ENCODE measurements at places on chromosomes 2 and 18.

GRCh38 chr2:42510608-42511243 lies 16.9 kb upstream of the KCNG3 start:
- DNase-seq = no peak

GRCh38 chr18:2303517-2304238 lies 267.6 kb downstream of the METTL4 start:
- DNase-seq = no peak

- no peak for DNase-seq
Measured at GRCh38 chr2:143717536-143718168, 588.4 kb downstream of the ARHGAP15 start.

DNA sequence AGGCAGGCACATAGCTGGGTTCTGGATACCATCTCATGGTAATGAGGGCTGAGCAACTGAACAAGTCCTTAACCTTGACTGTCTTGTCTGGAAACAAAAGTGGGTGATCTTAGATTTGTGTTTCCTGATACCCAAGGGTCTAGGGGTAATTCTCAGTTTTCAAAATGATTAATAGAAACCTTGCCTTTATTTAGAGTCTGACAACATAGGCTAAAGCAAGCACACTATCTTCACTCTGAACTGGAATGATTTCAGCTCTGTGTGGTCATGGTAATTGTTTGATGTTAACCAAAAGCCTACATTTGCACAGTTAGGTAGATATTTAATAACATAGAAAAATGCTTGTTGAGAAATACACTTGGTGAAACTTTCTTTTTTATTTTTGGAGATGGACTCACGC lies 6.8 kb upstream of the LAMA3 start:
- no peak for DNase-seq

DNA sequence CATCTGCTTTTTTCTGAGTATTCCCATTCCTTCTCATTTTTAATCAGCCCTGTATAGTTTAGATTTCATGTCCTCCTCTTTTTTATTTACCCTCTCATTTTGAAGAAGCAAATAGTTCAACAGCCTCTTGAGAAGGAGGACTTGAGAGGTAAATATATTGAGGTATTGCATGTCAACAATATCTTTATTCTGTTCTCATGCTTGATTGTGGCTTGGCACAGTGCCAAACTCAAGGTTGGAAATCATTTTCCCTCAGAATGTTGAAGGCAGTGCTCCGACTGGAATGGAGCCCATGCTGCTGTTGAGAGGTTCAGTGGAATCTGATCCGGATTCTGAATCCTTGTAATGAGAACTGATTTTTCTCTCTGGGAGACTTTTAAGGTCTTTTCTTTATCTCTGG lies 31.0 kb upstream of the GALNT3 start:
- peak; percentile 92 for DNase-seq

DNA sequence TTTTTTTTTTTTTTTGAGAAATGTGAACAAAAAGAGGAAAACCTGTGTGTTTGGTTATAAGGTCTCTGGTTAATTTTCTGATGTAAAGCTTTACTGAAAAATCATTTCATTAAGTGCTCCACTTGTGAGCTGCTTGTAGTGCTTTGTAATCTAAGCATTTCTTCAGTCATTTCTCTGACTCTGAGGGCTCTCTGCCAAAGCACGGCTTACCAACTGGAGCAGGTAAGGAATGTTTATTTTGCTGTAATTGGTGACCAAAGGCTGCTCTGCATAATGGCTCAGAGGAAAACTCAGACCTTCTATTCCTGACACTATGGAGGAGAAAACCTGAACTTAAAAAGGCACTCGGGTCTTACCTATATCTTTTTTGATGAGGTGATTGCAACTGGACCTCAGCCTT lies 848.8 kb downstream of the MBD2 start:
- DNase-seq = no peak

GRCh38 chr2:19552270-19552669 lies 193.8 kb upstream of the OSR1 start:
- DNase-seq = no peak

DNA sequence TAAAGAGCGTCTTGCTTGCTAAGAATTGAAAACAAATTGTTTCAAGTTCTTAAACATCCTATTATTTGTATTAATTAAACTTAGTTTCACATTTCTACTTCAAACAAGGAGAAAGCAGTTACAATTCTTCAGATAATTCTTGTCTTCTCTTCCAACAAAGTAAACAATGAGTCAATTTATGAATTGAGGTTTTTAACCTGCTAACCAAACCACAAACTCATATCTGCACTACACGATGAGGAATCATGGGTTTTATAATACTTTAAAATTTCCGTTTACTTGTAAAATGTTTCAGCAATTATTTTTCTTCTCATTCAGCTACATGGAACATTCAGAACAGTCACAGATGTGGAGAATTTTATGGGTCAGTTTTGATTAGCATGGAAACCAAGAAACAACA lies 114.2 kb downstream of the SPIRE1 start:
- DNase-seq = no peak

DNA sequence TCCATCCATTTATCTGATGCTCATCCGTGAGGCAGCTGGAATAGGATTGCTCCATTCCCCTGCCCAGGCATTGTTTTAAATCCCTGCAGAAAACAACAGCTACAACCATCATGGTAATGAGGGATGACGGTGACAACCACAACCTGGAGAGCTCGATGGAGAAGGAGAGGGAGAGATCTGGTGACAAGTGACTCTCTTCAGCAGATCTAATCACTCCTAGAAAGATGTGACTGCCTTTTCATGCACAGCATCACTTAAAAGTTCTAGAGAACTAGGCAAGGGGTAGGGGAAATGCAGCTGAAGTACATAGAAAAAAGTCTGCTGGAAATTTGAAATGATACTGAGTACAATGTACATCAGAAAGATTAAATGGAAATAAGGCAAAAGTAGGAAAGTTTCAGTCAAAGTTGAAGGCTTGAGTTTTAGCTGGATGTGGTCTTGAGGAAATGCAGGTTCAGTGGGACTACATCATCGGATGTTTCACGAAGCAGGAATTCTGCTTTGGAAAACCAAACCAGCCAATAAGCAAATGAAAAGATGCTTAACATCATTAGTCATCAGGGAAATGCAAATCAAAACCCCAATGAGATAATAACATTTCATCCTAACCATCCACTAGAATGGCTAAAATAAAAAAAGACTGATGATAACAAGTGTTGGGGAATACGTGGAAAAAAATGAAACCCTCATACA lies 6.8 kb upstream of the ARHGAP25 start:
- DNase-seq = no peak

DNA sequence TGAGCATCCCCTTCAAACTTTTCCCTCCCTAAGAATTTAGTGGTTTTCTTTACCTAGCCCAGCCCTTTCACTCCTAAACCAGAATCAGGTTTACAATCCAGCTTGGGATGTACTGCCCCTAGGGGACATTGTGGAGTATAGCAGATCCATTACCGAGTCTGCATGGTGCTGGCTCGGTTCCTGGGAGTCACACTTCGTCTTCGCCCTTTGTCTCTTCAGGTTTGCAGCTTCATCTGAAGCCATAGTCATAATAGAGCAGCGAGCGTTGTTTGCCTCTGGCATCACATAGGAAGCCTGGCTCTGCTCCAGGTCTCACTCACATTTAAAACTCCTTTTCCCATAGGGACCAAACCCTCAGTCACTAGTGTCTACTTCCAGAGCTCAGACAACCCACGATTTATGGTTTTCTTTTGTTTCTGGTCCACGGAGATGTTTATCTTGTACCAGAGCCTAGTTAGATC lies 16.8 kb upstream of the LYPD6 start:
- peak; percentile 90 for DNase-seq

GRCh38 chr2:8889978-8890377 lies 52.6 kb upstream of the KIDINS220 start:
- peak; percentile 35 for DNase-seq

- DNase-seq = no peak
Measured at GRCh38 chr2:211089127-211089526, 532.7 kb downstream of the CPS1 start.

DNA sequence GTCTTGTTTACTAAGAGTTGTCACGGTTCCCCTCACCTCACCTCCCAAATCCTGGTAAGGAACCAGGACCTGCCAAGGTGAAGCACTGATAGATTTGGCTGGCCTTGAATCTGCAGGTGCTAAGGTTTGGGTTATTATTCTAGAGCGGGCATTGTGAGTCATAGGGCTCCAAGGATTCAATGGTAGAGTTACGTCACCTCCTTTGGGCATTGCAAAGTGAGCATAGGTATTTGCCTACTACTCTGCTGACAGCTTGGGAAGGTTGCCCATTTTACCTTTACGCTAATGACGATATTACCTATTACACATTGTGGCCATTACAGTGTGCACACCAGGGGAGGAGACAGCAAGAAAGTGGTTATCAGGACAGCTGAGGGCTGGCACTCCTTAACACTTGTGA lies 59.3 kb downstream of the SETBP1 start:
- peak; percentile 27 for DNase-seq

DNA sequence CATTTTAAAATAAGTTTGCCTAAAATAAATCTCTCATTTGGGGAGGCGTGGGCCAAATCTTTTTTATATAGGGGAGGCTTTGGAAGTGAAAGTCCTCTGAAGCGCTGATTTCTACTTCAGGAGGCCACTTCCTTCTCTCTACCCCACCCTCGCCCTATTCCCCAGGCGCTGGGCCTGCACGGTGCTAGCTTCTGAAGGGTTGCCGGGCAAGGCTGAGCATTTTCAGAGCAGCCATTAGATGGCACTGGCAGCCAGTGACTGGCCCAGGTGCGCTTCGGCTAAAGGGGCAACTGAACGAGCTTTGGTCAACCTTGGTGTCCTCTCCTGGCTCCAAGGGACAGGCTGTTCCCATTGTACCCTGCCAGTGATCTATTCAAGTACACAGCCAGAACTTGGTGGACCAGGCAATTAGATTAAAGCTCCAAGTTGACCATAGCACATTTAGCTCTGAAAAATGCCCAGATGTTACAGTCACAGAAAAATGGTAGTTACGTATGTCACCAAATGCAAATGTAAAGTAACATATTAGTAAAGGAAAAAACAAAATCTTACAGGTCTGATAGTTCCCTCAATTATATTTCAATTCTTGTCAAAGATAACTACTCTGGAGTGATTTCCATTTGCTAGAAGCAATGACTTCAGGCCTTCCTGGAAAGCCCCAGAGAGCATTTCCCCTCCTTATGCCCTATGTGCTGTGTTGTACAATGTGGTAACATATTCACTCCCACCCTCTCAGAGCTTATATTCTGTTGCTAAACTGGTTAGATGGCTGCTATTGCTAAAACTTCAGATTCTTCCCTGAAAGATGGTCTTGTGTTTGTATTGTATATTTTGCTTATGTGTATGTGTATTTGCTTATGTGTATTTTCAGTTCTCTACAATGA lies 2.1 kb downstream of the POMC start:
- peak; percentile 51 for DNase-seq

- DNase-seq = no peak
Measured at GRCh38 chr2:34747643-34748042, 1148.5 kb upstream of the FAM98A start.

DNA sequence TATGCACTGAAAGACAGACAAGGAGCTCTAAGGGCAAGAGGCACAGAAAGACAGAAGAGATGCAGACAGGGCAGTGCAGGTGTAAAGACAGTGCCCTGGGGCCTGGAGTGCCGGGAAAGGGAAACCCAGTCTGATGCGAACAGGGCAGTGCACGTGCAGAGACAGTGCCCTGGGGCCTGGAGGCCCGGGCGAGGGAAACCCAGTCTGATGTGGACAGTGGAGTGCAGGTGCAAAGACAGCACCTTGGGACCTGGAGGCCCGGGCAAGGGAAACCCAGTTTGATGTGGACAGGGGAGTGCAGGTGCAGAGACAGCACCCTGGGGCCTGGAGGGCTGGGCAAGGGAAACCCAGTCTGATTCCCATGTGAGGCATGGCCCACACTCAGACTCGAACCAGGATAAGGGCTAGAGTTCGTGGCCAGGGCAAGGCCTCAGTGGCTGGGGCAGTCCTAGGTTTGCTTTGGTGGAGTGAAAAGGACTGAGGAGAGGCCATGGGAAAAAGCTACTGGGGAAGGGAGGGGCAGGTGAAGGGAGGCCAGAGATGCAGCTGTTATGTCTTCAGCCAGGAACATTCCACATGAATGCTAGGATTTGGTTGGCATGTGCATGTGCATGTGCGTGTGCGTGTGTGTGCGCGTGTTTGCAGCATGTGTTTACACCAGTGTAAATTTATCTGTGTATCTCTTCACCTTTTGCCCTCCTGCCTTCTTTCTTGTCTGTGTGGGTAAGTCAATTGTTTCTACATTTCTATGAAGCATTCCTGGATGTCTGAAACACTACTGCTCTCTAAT lies 39.1 kb upstream of the DNMT3A start:
- DNase-seq = no peak

DNA sequence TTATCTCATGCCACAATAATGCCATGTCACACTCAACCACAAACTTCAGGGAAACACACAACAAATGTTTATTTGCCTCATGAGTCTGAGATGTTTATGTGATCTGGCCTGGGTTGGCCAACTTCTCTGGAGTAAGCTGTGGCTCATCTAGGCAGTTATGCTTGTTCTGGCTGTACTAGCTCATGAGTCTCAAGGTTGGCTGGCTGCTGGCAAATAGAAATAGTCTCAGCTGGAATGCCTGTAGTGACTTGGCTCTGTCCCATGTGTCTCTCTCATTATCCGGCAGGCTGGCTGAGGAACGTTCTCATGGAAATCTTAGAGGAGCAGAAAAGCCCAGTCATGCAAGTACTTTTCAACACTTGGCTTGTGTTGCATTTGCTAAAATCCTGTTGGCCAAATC lies 234.9 kb upstream of the CDH2 start:
- no peak for DNase-seq

GRCh38 chr2:182784777-182785176 lies 68.7 kb downstream of the DNAJC10 start:
- no peak for DNase-seq

DNA sequence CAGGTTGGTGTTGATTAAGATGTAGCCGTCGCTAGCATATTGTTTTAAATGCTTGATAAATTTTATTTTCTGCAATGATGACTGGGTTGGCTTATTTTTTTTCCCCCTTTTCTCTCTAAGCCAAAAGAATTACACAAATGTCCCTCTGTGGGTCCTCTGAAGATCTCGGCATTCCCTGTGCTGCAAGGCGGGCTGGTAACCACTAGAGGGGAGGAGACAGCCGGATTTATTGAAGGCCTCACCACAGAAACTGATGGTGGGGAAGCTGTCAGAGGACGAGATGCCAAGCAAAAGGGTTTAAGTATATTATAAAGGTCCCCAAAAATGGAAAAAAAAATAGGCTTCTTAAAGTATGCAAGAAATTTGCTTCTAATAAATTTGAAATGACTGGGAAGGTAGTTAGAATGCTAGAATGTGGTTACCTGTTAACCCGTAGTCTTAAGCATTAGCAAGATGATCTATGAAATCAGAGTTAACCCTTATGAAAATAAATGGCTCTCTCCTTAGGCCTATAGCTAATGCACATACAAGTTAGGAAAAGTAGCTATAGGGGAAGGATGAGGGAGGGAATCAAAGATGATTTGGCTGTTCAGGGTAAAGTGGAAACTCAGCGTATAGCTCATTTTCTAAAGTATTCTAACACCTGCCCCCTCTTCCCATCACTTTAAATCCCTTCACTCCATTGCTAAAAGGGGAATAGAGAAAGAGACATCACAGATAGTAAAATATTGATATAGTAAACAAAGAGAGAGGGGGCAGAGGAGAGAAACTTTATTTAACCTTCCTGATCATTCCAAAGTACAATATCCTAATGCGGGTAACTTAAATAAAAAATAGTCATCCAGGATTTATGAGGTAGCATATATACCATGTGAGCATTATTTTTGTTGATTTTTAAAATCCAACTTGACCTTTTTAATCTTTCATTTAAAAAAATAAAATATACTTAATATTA lies 894.5 kb upstream of the POU3F3 start:
- peak; percentile 2 for DNase-seq

GRCh38 chr2:95046371-95047112 lies 21.0 kb downstream of the MAL start:
- DNase-seq = no peak

- DNase-seq = no peak
Measured at GRCh38 chr18:36066686-36067054, 689 bp downstream of the RPRD1A start.
